Omental fat pad (tissue), 4 donors: ENCODE measurements at places on chromosomes 1 and 21.

GRCh38 chr1:46489638-46490405, at the start of gene DMBX1:
TSS of gene DMBX1 (plus strand) at chr1:46489836. CDS start at chr1:46507011, 17,175 bp downstream.
- no peak for DNase-seq

DNA sequence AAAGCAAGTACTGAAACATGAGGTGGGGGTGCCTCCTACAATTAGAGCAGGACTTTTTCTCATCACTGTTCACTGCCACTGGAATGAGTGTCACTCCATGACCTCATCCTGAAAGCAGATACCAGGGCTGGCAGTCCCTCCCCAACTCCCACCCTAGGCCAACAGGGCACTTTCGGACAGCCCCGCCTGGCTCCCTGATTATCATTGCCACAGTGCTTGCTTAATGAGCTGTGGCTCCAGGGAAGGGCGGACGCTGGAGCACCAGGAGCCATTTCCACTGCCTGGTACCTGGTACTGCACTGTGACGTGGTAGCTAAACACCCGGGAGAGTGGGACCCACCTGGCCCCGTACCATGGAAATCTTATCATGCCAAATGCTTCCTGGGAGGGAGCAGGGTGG, 22.3 kb downstream of the SLC9A1 start:
- DNase-seq = no peak

GRCh38 chr1:175873290-175873935, 130.0 kb upstream of the TNR start:
- DNase-seq = no peak

GRCh38 chr1:115303364-115303763, 34.7 kb downstream of the NGF start:
- DNase-seq = no peak

DNA sequence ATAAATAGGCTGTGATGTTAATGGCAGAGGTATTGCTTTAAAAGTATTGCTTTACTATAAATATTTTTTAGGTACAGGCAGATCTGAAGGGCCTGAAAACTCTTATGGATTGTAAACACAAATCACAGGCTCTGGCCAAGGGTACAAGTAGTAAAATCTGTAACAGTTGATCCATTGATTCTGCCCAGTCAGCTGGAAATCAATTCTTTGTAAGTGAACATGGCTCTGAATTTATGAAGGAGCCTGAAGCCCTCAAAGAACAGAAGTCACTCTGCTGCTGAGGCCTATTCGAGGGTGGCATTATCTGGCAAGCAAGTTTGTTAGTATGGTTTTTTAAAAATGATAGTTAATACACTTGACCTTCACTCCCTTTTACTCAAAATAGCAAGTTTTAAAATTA, 834.0 kb upstream of the TMPRSS15 start:
- DNase-seq = no peak

DNA sequence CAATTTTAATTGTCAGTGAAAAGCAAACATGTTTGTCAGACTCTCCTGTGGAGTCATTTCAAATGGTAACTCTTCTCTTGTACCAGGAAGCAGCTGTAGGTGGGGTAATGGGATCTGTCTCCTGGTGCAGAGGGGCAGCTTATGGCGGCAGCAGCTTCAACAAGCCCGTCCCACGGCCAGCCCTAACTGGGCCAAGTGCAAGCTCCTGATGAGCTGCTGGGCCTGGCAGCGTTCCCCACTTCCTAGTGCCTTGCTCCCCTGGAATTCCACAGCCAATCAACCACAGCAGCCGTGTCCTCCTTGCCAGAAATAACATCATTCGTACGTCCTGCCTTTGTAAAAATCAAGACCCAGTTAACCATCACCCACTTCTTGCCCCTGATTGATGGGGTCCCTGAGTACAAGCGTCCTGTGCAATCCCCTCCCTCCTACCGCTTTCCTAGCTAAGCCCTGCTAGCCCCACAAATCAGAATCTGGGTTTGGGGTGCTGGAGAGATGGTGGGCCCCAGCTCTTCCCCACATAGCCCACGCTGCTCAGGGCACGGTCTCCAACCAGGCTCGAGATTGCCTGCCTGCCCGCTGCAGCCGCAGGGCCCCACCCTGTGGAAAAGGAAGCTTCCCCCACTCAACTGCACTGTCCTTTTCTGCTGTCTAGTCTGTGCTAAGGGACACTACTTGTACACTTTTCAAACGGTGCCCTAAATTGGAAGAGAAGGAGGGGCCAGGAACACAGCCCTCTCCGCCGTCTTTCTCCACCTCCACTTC, 61.2 kb downstream of the TOR1AIP2 start:
- DNase-seq = no peak

GRCh38 chr21:15272591-15272990, 207.8 kb upstream of the NRIP1 start:
- DNase-seq = no peak

DNA sequence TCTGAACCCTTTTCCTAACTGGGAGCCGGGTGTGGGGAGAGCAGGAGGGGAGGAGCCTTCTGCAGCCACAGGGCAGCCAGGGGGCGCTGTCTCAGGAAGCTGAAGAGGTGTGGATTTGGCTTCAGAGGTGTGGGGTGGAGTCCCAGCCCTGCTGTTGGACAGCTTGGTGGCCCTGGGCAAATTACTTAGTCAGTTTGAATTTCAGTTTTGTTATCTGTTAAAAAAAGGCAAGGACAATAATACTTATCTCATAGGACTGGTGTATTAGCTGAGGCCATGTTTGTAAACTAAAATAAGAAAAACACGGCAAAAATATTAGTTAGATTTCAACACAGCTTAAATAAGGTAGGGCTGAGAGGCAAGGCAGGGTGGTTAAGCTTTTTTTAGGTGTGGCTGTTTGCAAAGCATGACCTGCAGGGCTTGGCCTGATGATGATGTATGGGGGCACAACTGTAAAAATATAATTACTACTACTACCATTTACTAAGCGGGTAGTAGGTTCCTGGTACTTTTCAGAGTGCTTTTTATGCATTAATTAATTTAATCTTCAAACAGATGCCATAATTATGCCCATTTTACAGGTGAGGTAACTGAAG, 111.8 kb downstream of the PLXNA2 start:
- peak; percentile 81 for DNase-seq

GRCh38 chr1:195332102-195332501, 1276.1 kb downstream of the KCNT2 start:
- DNase-seq = no peak

DNA sequence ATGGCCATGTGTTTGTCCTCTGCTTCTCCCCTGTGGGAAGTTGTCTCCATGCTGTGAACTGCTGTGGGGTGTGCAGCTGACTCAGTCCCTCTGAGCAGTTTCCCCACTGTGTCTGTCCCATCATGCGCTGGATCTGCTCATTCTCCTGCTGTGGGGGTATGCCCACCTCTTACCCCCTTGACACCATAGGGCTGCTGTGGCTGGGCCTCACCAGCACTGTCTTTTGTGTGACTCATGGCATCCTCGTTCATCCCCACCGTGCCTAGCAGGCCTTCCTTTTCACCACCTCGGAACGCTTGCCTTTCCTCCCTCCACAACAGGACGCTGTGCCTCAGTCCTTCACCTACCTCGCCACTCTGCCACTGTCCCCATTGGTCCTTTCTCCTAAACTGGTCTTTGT, 27.3 kb downstream of the VANGL2 start:
- no peak for DNase-seq

GRCh38 chr1:146036965-146037646, 15.6 kb upstream of the HJV start:
- peak; percentile 40 for DNase-seq

GRCh38 chr1:1183221-1183747, 9.6 kb downstream of the TTLL10 start:
- no peak for DNase-seq

GRCh38 chr1:155073377-155074242, 5.0 kb upstream of the EFNA3 start:
- DNase-seq = no peak

DNA sequence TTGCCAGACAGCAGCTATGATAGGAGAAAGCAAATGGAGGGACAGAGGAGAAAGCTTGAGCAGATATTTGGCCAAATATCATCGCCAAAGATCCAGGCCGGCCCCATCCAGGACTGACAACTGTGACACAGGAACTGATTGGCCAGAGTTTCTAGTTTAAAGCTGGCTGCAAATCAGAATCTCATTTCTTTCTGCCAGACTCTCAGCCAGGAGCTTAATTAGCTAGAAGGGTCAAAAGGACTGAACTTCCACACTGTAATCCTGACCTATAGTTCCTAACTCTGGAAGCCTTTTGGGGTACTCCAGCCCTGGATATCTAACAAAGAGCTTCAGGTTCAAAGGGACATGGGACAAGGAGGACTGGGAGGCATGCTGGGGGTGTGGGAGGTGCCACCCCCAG, 106.7 kb upstream of the GNG12 start:
- DNase-seq = no peak

- no peak for DNase-seq
Observed at GRCh38 chr1:179023946-179024650, 1.6 kb upstream of the FAM20B start.

DNA sequence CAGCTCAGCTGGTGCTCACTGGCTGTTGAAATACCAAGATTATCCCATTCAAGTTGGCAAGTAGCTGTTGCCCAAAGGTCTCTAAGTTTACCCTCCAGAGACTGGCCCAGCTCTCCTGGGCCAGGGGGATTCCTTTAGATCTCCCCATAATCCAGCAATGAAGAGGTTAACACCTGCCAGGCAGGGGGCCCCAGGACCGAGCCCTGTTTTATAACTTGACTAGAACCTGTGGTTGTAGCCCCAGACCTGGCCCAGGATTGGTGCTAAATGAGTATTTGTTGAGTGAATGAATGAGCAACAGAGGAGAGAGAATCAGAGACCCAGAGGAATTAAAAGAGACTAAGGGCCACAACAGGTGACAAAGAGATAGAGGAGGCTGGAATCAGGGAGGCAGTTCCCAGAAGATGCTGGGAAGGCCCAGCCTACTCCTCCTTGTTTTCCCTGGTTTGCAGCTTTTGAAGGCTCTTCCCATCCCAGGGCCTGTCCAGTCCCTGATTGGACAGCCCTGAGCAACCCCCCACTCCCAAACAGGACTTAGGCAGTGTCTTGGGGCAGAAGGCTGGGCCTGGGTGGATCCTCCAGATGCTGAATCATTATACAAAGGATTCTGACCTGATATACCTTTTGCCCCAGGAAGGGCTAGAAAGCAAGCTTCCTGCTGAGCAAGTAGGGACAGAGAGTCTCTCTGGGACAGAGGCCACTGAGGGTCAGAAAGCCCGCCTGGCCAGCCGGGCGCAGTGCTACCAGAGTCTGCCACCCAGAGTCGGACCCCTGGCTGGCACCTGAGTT, 2.4 kb upstream of the RHBG start:
- DNase-seq = no peak

DNA sequence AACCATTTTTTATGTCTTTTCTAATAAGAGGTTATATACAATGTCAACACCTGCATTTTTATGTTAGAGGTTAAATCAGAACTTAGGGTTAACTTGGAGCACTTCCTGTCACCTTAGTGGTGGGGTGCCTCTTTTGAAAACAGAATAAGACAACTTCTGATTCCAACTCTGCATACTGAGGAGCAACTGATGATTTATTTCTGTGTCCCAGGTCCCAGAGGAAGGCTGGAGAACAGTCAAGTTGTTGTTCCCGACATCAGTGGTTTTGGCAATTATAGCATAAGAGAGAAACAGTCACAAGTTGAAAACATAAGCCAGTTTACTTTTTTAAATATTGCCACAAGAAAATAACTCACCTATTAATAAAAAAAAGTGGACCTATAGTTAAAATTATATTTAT, 871.0 kb upstream of the ADAMTS5 start:
- DNase-seq = no peak
